Bronchus fibroblast of lung (primary cell): ENCODE measurements at places on chromosomes 12 and 14. TPM values are rescaled to one million over a fixed set of nuclear protein-coding genes. Genes with fewer than 3 reads are reported as not detected.

The AMN gene
- total RNA-seq: 0.30 and 84.4 TPM in 2 replicates

The HOXC9 gene
- total RNA-seq: 0.15 TPM in 1 of 2 replicates, not detected in the other

The CFAP54 gene
- 0.34 and 0.59 TPM in 2 replicates for total RNA-seq

The DAO gene
- total RNA-seq: not detected in 2 replicates

The GPR84 gene
- total RNA-seq: not detected in 2 replicates

The SLC17A8 gene
- not detected in 2 replicates for total RNA-seq

The COQ6 gene
- 18.0 and 20.8 TPM in 2 replicates for total RNA-seq

The INHBC gene
- under 0.01 TPM in 1 of 2 replicates, not detected in the other for total RNA-seq

The GPR65 gene
- total RNA-seq: under 0.01 TPM in 2 replicates

The TSHR gene
- total RNA-seq: not detected in 2 replicates

The ATP5MC2 gene
- total RNA-seq: 541 and 613 TPM in 2 replicates

The SLC39A2 gene
- not detected in 2 replicates for total RNA-seq

The CACNA2D4 gene
- total RNA-seq: 1.0 and 1.7 TPM in 2 replicates

The FAM222A gene
- total RNA-seq: 0.15 and 0.17 TPM in 2 replicates

The CCDC177 gene
- not detected in 2 replicates for total RNA-seq

The CELA1 gene
- total RNA-seq: not detected in 2 replicates

The ABHD12B gene
- total RNA-seq: under 0.01 TPM in 1 of 2 replicates, not detected in the other

The HCAR1 gene
- 0.34 and 0.74 TPM in 2 replicates for total RNA-seq

The TAS2R42 gene
- total RNA-seq: not detected in 2 replicates
